ENCODE measurements at places on chromosomes 1 and 21.

- no peak for DNase-seq
Measured at GRCh38 chr1:39262802-39263201, 58.3 kb downstream of the MACF1 start.

DNA sequence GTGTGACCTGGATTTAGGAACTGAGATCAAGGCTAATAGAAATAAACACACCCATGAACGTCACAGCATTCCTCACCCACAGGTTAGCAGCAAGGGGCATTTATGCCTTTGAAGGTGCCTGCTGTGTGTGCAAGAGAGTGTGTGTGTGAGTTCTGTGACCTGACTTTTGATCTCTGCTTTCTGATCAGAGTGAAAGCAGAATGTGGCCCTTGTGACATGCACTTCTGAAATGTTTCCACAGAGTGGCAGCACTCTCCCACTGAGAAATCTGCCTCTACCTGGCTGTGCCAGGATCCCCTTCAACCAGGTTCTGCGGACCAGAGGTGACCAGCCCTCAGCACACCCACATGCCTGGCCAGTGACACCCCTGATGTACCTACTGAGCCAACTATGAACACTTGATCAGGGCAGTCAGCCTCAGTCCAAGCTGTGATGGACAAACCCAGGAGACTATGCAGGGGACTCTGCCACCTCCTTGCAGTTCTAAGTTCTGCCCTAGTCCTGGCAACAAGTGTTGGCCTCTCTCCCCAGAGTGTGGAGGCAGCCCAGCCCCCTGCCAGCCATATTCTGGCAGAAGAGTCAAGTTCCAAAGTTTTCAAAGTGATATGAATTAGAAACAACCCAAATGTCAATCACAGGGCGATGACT lies 41.0 kb downstream of the RXRG start:
- DNase-seq: no peak

DNA sequence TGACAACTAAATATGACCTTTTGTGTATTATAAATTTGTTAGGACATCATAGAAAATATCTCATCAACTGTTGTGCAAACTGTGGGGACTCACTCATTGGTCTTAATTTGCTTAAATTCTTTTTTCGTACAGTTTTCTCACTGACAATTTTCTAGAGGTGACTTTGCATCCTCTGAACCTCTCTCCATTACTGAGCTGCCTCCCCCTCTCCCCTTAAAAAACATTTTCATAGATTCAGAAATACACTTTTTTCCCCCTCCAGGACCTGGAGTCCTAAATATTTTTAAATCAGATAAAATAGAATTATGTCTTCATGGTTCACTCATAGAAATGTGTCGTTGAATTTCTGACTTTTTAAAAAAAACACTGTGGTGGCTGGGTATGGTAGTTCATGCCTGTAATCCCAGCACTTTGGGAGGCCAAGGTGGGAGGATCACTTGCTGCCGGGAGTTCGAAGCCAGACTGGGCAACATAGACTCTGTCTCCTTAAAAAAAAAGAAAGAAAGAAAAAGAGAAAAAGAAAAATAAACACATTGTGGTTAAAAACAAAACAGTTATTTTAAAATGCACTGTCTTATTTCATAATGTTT lies 1.5 kb downstream of the CNST start:
- no peak for DNase-seq

DNA sequence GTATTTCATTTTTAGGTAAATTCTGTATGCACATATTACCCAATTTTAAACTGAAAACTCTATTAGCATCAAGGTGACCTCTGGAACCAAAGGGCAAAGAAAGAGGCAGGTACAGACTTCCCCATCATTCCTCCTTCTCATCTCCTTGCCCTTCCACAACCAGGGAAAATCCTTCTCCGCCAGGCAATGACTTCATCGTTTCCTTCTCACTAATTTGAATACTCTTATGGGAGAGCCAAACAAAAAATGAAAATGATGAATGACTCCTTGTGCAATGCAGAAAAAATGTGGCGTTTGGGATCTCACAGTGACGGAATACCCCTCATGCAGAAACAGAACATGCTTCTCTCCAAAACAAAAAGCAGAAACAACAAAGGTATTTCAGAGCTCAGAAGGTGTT lies 83.7 kb downstream of the HLCS start:
- no peak for DNase-seq

GRCh38 chr1:100847361-100848082 lies 47.1 kb downstream of the EXTL2 start:
- no peak for DNase-seq

- DNase-seq: no peak
Measured at GRCh38 chr1:23779826-23780371, 1.7 kb downstream of the PITHD1 start.

- no peak for DNase-seq
Measured at GRCh38 chr1:181097242-181097641, 8.7 kb downstream of the IER5 start.

- no peak for DNase-seq
Measured at GRCh38 chr1:152783095-152783494, 3.0 kb upstream of the LCE1E start.

DNA sequence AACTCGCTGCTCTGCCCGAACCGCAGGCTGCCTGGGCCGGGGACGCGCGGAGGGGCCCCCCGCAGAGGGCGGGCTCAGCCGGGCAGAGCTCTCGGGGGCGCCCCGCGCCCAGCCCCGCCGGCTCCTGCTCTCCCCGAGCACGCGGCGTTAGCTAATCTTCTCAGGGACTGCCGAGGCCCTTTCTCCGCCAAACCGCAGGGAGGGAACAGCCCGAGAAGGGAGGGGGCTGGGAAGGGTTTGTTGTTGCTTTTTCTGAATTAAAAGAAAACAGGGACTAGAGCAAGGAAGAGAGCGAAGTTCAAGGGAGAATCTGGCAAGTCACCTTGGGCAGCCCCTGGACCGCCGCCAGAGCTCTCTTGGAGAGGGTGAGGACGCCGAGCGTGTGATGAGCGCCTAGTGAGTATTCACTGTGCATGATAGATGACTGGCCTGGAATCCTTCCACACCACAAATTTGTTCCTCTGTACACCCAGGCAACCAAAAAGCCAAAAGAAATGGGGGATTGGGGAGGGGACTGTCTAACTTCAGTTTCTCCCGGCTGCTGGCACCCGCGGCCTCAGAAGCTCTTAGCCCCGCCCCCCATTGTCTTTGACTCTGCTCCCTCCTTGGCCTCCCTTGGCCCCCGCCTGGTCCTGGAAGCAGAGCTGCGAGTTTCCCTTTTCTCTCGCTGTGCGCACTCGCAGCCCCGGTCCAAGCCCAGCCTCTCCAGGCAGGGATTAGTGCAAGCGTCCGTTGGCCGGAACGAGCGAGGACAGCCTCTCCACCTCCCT lies 19.7 kb upstream of the LMX1A start:
- DNase-seq: no peak

Data from AG04450 (cell line).